ENCODE measurements at places on chromosomes 4 and X. TPM values are rescaled to one million over a fixed set of nuclear protein-coding genes. Genes with fewer than 3 reads are reported as not detected.

The PPP1R2C gene
- total RNA-seq = not detected

The H2AZ1 gene
- 104 TPM for total RNA-seq

The KCTD8 gene
- not detected for total RNA-seq

The CXorf51B gene
- total RNA-seq = not detected

The INTS6L gene
- 2.4 TPM for total RNA-seq

The GAGE2A gene
- total RNA-seq = not detected
